ENCODE measurements at places on chromosomes 6 and 20. TPM values are rescaled to one million over a fixed set of nuclear protein-coding genes. Genes with fewer than 3 reads are reported as not detected.

The SCP2D1 gene
- total RNA-seq = not detected

The MYH7B gene
- total RNA-seq = 0.19 TPM

DNA sequence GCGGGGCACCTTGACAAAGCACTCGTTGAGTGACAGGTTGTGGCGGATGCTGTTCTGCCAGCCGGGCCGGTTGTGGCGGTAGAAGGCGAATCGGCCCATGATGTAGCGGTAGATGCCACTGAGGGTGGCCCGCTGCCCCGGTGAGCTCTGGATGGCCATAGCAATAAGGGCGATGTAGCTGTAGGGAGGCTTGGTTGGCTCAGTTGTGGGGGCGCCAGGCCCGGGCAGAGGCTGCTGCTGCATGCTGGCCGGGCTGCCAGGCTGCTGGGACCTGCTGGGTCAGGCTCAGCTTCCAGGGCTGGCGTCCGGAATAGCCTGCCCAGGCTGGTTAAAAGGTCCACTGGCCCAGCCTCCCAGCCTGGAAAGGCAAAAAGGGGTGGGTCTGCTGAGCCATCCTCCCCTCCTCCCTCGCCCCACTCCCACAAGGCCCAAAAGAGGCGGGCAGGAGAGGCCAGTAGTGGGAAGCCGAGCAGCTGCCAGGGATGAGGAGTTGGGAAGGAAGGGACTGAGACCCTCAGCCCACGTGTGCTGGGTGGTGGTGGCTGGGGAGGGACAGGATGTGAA lies at the start of gene FOXS1:
Gene FOXS1, minus strand, starts transcription at position 305 of the 564 bp plus-strand sequence. Its CDS starts 62 bp downstream, at position 243.
- no peak for DNase-seq

- no peak for DNase-seq
Observed at GRCh38 chr6:113120582-113121285, 736.4 kb upstream of the MARCKS start.

The TRAPPC3L gene
- not detected for total RNA-seq

The FAM209B gene
- not detected for total RNA-seq

- no peak for DNase-seq
Observed at GRCh38 chr6:42354702-42355101, 97.0 kb downstream of the TRERF1 start.

GRCh38 chr6:157443066-157443800 lies 62.2 kb downstream of the ZDHHC14 start:
- DNase-seq = no peak

DNA sequence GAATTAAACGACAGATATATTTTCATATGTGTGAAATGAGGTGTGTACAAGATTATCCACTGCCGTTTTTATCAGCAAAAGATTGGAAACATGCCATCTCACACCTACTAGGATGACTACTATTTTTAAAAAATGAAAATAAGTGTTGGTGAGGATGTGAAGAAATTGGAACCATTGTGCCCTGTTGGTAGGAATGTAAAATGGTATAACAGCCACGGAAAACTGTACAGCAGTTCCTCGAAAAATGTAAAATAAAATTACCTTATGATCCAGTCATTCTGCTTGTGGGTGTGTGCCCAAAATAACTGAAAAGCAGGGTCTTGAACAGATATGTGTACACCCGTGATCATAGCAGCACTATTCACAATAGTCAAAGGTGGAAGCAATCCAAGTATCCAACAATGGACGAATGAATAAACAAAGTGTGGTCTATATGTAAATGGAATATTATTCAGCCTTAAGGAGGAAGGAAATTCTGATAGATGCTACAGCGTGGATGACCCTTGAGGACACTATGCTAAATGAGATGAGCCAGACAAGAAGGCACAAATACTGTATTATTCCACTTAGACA lies 27.0 kb upstream of the CCN5 start:
- DNase-seq = no peak

DNA sequence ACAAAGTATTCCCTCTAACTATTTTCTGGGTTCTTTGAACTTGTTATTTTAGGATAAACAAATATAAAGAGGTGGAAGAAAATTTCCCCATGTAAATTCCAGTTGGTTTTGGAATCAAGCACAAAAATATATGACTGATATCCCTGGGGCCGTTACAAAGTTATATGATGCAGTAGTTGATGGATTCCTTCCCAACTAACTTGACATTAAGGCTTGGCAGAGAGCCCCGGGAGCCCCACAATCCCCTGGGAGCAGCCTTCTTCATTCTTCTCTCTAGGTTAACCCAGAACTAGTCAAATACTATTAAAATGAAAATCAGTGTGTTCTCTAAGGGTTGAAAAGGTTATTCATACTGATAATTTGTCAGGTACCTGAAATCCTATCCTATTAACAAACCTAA lies 508.9 kb upstream of the SOX4 start:
- no peak for DNase-seq

DNA sequence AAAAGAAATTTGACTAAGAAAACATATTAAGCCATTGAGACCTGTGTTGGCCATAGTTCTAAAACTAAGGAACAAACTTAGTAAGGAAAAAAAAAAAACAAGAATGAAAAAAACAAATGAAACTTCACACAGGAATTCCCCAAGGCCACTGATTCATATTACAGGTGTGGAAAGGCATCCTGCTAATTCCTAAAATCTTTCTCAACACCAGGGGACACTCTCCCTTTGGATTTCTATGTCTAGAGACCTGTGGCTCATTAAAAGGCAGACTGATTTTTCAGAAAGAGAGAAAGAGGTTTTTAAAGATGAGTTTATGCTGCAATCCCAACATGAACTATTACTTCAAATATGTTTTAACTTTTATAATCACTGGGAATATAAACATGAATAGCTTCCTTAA lies at the start of gene OR12D1:
Gene OR12D1, plus strand, starts transcription at position 341 of the 400 bp plus-strand sequence.
- DNase-seq = no peak

DNA sequence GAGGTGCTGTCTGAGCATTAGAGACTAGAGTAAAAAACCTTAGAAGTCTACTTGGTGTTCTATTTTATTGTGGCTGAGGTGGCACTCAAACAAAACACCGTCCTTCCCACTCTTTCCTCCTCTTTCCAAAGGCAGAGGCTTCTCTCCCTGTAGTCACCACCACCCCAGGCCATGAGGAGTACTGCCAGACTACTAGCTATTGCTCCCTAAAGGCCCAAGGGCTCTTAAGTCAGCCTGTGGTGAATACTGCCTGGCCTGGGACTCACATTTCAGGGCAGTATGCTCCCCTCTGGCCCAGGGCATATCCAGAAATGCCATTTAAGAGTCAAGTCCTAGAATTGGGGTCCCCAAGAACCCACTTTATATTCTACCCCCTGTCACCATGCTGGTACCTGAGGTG lies 309.7 kb upstream of the IMPG1 start:
- DNase-seq = no peak

All from omental fat pad (tissue), 4 donors.